ENCODE measurements at places on chromosomes 4 and X.

- no peak for DNase-seq
Measured at GRCh38 chr4:27407616-27408015, 547.0 kb downstream of the STIM2 start.

DNA sequence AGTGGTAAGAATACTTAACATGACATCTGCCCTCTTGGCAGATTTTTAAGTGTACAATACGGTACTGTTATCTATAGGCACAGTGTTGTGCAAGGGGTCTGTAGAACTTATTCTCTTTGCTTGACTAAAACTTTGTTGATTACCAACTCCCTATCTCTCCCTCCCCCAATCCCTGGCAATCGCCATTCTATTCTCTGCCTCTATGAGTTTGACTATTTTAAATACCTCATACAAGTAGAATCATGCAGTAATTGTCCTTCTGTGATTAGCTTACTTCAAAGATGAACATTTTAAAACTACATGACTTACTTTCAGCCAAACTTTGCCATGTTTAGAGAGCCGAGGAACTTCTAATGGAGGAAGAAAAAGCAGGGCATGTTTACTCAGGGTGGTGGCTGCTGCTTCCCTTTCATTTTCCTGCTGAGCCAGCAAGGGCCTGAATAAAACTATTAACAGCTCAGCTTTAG is 62.4 kb downstream of the APOO start:
- DNase-seq, result no peak

DNA sequence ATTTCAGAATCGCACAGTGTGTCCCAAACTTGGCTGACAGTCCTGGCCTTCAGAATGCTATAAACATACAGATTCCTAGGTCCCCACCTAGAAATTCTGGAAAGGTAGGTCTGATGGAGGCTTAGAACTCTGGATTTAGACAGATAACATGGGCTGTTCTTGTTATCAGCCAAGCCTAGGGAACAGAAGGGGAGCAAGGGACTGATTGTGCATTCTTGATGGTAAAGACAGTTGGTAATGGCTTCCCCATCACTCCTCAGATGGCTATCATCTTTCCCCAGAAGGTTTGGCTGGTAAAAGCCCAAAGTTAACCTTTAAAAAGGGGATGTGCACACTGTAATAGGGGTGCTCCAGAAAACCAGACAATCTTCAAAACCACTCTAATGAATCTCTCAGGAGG is 35.7 kb downstream of the DIPK2B start:
- no peak for DNase-seq

DNA sequence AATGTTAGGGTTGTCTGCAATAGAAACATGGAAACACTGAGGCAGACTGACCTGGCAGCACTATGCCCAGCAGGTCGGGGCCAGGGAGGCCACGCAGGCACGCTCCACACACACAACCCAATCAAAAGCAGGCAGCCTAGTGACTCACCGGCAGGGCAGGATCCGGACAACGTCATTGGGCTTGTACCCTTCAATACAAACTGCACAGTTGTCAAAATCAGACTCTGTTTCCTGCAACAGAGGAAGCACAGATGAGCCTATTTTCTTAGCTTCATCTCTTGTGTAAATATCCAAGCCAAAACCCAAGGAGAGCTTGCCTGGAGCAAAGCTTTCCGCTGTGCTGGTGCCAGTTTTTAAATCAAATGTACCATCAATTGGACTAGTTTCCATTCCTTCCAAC is 185.8 kb downstream of the RNF150 start:
- no peak for DNase-seq

DNA sequence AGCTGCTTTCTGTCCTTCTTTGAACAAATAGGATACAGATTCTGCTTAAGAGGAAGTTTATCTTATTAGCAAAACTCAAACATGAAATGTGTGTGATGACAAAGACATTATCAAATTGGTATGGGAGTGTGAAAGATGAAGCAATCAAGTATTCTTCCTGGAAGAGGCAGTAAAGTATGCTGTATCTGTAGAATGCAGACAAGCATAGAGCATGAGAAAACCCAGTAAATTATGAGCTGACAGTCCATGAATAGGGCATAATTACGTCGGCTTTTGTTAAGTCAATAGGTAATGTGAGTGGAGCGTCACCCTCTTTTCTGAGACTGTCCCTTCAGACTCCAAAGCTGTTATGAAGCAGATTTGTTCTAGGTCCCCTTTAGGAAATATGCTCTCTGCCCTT is 458.6 kb upstream of the NWD2 start:
- DNase-seq, result no peak

- no peak for DNase-seq
Measured at GRCh38 chr4:90237751-90238530, 110.7 kb downstream of the CCSER1 start.

- no peak for DNase-seq
Measured at GRCh38 chr4:184732126-184732525, 1.8 kb downstream of the CENPU start.

DNA sequence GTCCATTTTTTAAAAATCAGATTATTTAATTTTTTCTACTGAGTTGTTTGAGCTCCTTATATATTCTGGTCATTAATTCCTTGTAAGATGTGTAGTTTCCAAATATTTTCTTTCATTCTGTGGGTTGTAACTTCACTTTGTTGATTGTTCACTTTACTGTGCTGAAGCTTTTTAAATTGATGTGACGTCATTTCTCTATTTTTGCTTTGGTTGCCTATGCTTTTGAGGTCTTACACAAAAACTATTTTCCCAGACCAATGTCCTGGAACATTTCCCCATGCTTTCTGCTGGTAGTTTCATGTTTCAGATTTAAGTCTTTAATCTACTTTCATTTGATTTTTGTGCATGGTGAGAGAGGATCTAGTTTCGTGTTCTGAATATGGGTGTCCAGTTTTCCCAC is 753.6 kb downstream of the TRIML1 start:
- no peak for DNase-seq

- no peak for DNase-seq
Measured at GRCh38 chr4:8586671-8587468, 5.7 kb upstream of the CPZ start.

- DNase-seq, result no peak
Measured at GRCh38 chr4:74873545-74874301, 59.2 kb upstream of the PARM1 start.

DNA sequence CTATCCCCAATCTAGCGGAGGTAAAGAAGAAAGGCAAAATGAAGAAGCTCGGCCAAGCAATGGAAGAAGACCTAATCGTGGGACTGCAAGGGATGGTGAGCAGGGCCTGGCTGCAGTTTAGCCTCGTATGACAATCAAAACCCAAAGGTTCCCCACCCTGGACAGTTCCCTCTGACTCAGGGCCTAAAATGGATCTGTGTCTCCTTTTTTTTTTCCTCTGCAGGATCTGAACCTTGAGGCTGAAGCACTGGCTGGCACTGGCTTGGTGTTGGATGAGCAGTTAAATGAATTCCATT is 986 bp downstream of the HDAC6 start:
- no peak for DNase-seq

DNA sequence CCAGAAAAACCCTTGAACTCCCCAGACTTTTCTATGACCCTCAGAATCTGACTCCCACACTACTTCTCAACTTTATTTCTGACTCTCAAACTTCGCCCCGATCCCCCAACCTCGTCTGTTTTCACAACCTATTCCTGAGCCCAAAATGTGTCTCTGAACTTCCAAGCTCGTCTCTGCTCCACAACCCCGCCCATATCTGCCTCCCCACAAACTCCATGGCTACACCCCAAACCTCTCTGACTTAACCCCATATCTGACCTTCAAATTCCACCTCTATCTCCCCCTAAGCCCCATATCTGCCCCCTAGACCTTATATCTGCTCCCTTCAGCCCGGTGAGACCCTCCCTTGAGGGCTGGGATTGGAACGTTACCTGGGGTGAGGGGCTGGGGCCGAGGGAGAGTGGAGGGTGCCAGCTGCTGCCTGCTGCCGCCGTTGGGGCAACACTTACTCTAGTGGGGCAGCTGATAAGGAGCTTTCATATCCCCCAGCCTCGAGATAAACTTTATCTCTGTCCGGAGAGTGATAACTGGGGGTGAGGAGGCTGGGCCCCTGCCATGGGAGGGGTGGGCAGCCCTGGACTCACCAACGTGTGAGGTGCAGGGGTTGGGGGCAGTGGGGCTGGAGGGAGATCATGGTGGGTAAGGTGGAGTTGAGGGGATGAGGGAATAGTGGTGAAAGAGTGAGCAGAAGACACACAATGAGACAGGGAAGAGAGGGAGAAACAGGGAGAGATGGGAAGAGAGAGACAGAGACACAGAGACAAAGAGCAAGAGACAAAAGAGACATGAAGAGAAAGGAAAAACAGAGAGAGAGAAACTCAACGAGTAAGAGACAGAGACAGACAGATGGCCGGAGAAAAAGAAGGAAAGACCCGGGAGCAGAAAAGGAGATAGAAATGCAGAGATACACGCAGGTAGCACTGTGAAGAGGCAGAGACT is 1.4 kb downstream of the GATA1 start:
- no peak for DNase-seq

DNA sequence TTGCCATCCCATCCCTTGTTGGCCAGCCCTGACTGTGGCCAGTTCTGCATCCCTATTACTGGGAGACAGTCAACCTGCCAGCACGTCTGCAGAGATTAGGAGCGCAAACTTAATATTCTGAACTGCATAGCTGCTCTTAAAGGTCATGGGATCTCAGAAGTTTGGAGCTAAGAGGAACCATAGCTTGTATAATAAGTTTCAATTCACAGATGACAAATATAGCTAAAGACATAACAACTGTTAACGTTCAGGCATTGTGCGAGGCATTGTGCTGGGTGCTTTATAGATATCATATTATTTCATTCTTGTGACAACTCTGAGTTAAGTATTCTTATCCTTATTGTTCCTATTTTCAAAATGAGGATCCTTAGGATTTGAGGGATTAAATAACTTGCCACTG is 3.7 kb downstream of the SCARB2 start:
- no peak for DNase-seq

- no peak for DNase-seq
Measured at GRCh38 chr4:169199184-169199583, 71.6 kb downstream of the SH3RF1 start.

- no peak for DNase-seq
Measured at GRCh38 chr4:83080561-83080960, 34.0 kb downstream of the PLAC8 start.

Measured in stimulated activated CD8-positive, alpha-beta memory T cell treated with anti-CD3 and anti-CD28 coated beads, Interleukin-12 subunit alpha, Interleukin-12 subunit beta, amount 100 ng/mL, for 4 hours (primary cell).